ENCODE measurements at places on chromosomes 1 and 21. TPM values are rescaled to one million over a fixed set of nuclear protein-coding genes. Genes with fewer than 3 reads are reported as not detected.
A peak's percentile ranks its signal among the peaks of the same experiment; 100 is the strongest.

GRCh38 chr1:166489670-166490436 lies 323.1 kb upstream of the FAM78B start:
- peak; percentile 31 for DNase-seq

- DNase-seq, result no peak
Observed at GRCh38 chr1:19311503-19311930, 427 bp downstream of the AKR7A2 start.

- peak; percentile 55 for DNase-seq
Observed at GRCh38 chr1:208245185-208245705, 1.1 kb upstream of the PLXNA2 start.

DNA sequence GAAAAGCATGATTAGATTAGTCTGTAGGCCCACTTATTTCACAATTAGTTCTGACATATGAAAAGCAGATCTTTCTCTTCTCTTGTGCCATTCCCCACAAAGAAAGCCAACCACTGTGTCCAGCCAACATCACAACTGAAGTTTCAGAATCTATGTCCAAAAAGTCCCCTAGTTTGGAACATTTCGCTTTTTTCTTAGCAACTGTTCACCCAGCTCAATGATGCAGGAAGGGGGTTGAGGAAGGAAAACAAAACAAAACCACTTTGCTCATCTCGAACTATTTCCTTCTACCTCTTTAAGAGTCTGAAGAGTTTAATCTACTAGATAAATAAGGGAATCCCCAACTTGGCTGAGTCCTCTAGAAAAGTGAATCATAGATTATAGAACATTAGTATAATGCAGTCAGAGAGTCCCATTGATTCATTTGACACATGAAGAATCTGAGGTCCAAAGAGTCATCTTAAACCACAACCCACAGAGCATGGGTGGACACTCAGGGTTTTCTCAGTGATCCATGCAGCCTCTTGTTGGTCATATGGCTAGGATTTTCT lies 159.3 kb upstream of the SGIP1 start:
- DNase-seq, result no peak

DNA sequence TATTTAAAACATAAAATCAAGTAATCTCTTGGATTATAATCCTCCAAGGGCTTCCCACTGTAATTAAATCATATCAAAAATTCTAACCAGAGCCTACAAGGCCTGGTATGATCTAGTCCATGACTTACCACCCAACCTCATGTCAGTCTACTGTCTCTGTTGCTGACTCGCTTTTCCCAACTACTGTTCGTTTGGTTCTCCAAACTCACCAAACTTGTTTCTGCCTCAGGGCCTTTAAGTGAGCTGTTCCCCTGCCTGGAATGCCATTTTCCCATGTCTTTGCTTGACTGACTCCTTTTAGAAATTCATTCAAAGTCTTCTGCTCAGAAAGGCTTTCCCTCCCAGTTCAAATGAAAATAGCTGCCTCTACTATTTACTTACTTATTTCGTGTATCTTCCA lies 95.9 kb downstream of the ZC3H11B start:
- DNase-seq, result no peak

DNA sequence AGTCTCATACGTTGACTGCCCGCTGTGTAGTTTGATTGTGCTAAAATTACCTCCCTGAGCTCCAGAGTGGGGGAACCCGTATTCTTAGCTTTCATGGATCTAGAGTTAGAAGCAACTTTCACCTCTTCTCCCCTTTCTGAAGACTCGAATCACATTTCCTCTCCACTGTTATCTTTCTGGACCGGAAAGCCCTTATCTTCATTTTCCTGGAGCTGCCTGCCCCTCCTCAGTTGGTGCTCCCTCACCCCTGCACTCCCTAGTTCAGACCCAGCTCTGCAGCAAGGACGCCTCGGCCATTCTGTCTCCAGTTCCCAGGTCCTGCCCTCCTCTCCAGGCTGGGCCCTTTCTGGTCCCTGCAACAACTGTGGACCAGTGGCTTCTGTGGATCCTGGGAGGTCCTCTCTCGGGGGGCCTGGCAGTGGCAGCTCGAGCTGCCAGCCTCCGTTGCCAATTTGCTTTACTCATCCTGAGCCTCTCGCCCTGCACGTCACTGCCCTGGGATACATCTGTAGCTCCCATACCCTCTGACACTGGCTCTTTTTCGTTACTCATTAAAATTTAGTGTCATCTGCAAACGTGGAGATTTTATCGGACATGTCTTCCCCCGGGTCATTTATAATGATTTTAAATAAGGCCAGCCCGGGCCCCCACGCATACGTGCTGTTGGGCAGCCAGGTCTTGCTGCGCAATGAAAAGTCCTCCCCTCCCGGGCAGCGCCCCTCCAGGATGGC lies 141.5 kb upstream of the VAMP3 start:
- no peak for DNase-seq

- DNase-seq, result peak; percentile 77
Observed at GRCh38 chr1:225474986-225475820, 47.4 kb upstream of the LBR start.

DNA sequence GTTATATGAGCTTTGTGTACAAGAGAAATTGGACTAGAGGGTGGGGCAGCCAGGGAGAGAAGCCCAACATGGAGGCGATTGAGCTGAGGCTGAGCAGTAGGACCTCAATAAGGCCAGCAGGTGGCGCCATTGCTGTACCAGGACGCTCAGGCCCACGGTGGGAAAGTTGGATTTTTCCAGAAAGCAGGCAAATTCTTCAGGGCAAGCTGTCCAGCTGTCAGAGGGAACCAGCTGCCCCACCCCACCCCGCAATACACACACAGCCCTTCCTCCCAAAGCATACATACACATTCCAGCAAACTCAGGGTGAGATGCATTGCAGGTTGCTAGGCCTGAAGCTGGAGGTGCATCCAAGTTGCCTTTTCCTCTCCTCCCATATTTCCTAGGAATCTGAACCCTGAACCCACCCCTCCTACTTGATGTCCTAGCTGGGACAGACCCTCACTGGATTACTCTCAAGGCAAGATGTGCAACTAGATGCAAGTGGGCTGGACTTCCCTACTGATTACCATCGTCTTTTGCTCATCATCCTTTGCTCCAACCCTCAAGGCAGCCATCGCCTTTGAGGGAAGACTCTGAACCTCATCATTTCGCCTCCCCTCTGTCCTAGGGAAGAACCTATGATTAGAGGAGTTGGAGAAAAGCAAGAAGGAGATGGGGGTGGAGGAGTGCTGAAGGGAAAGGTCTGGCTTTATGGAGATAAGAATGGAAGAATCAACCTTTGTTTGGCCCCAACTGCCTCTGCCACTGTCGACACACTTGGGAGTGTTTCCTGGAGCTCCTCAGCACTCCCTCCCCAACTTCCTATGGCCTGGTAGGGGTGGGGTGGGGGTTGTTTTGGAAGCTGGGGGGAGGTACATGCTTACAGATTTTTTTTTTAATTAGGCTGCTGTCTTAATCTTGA lies 25.5 kb downstream of the CD34 start:
- DNase-seq, result peak; percentile 90

DNA sequence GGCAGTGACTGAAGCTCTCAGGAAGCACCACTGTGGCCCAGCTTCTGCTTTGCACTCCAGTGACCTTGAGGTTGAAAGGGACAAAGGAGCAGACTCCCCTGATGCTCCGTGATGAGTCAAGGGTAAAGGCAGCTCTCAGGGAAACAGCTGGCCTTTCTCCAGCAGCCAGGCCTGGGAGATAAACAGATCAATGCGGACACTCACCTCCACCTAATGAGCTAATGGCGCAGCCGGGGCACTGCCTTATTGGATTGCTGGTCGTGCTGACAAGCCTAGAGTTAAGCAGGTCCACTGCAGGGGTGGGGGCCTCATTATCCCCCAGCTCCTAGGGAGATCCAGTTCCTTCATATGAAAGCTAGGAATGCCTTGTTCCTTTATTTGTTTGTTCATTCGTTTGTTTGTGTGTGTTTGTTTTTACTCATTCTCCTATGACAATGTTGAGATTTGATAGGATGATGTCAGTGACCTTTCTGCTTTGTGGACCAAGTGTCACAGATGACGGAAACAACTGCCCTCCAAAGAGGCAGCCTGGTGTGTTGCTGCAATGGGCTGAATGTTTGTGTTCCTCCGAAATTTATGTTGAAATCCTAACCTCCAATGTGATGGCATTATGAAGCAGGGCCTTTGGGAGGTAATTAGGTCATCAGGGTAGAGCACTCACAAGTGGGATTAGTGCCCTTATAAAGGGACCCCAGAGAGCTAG lies 141.4 kb upstream of the BEND5 start:
- no peak for DNase-seq

DNA sequence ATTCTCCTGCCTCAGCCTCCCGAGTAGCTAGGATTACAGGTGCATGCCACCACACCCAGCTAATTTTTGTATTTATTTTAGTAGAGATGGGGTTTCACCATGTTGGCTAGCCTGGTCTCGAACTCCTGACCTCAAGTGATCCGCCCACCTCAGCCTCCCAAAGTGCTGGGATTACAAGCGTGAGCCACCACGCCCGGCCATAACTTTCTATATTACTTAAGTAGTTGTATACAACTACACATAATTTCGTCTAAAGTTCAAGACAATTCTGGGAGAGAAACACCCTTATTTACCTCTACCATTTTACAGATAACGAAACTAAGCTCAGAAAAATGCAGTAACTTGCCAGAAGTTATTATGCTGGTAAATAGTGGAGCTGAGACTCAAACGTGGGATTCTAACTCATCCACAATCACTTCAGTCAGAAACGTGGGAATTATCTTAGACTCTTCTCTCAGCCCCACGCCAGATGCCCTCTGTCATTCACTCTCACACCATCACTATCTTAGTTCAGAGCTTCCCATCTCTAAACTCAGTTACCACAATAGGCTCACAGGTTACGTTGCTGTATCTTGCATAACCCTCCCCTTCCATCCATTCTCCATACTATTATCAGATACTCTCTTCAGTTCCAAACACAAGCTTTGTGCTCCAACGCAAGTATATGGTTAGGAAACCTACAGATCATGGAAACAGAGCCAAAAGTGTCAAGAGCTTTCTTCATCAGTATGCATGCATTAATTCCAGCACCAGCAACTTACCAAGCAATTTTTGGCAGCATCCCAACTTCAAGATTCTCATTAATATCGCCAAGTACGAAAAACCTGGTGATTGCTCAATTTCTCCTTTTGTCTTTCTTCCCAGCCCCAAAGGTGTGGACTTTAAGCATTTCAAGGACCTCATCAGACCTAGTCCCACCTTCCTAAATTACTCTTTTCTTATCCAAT lies 69.3 kb downstream of the RERE start:
- no peak for DNase-seq

DNA sequence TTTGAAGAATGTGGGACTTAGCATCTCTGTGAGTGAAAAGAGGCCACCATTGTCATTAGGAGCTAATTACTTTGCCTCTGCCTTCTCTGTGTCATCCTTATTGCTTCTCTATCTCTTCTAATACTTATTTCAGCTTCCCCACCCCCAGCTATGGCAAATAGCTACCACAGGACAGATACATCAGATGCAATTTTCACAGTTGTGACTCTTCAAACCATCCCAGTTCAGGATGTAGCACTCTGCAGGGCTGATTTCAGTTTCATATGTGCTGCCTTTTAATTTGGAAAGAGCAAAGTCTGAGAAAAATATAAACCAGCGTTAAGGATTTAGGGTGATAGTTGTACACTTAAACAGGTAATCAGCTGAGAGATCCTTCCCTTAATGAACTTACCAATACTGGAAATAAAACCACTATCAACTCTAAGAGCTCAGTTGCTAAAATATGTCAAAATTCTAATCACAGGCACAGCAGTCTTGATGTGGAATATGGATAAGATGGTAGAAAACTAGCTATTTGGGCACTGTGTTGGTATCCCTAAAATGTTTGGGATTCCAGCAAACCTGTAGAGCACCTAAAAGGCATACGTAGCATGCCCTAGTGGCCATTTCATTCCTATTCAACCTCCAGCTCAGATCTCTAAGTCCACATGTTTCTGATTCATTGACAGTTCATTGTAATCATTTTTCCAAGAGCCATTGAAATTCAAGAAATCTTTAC lies 148.4 kb downstream of the SYT2 start:
- no peak for DNase-seq

DNA sequence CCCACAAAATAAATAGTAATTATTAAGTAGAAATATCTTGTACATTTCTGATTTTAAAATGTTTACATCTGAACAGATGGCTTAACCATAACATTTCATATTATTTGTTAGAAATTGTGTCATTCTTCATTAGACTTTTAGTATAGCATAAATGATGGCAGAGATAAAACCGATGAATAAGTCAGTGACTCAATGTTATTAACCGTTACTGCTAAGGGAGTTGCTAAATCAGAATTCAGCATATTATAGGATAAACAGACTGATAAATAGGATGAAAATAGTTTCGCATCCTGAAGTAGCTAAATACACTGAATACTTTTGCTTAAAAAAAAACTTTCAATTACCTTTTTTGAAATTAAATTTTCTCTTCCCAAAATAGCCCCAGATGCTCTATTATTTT lies 610.6 kb upstream of the ZP4 start:
- no peak for DNase-seq

GRCh38 chr1:88655685-88656299 lies 28.3 kb upstream of the PKN2 start:
- no peak for DNase-seq

DNA sequence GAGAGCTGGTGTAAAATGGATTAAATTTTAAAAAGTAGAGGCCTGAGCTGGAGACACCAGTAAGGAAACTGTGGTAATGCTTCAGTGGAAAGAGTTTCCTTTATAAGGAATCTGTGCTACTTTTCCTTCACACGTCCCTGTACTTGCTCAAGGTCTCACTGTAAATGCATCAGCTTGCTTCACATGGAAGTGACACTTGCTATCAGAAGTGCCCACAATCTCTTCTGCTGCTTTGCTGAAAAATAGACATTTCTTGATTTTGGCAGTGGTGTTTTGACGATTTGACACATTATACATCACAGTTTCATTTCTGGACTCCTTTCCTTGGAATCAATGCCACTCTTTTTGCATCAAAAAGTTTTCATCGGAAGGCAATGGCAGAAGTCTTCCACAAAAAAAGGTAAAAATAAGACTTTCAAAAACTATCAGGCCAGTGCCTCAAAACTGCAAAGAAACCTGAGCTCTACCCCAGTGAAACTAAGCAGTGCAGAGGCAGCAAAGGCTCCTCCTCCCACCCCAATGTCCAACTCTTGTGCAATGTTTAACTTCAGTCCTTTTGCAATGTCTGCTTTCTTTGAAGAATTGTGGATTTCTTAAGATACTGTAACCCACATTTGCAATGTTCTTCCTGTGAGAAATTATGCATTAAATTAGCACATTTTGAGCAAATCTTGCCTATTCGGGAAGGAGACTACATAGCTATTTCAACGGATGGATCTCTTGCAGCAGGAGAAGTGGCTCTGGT lies 18.4 kb upstream of the TSPAN2 start:
- DNase-seq, result peak; percentile 45

GRCh38 chr1:22039594-22040285 lies 12.8 kb upstream of the CDC42 start:
- peak; percentile 91 for DNase-seq

The REN gene
- not detected for total RNA-seq

The TFF3 gene
- total RNA-seq, result 14.4 TPM

The GBP2 gene
- total RNA-seq, result 41.0 TPM

The VANGL2 gene
- 2.1 TPM for total RNA-seq

The ZMYND12 gene
- total RNA-seq, result 2.5 TPM

The CTH gene
- total RNA-seq, result 2.4 TPM

The TNFRSF25 gene
- total RNA-seq, result 7.6 TPM

The C1orf87 gene
- total RNA-seq, result 4.4 TPM

The BCAS2 gene
- 11.5 TPM for total RNA-seq

The C1orf141 gene
- 0.61 TPM for total RNA-seq

The CFAP74 gene
- 17.8 TPM for total RNA-seq

The TNN gene
- total RNA-seq, result 0.15 TPM

The KAZN gene
- total RNA-seq, result 19.3 TPM

The CD1E gene
- total RNA-seq, result not detected
